ENCODE measurements at places on chromosomes 1 and 21.

GRCh38 chr1:240877605-240878004 lies 265.6 kb upstream of the GREM2 start:
- no peak for DNase-seq

- no peak for DNase-seq
Observed at GRCh38 chr21:45613396-45613795, 30.1 kb upstream of the PCBP3 start.

- DNase-seq = no peak
Observed at GRCh38 chr1:83318366-83318765, 680.6 kb downstream of the TTLL7 start.

GRCh38 chr1:159152031-159152430 lies 19.4 kb upstream of the CADM3 start:
- DNase-seq = no peak

- no peak for DNase-seq
Observed at GRCh38 chr1:228172591-228173527, 7.3 kb downstream of the IBA57 start.

DNA sequence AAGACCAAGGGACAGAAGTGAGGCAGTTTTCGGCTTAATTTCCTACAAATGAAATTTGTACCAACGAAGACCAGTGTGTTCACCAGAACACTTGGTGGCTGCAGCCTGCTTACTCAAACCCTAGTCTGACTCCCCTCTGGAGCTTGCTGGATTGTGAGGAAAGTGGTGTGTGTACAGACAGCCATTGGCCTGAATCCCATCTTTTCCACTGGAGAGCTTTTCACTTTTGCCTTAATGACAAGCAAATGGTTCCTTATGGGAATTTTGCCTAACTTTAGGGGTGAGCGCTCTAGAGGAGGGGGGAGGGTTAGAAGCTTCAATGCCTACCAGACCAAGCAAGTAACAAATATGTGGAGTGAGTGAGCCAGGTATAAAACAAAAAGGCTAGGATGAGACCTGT lies 17.3 kb downstream of the METTL13 start:
- DNase-seq = no peak
